ENCODE measurements at places on chromosomes 7 and 10.

- DNase-seq: no peak
Measured at GRCh38 chr7:86328801-86329433, 314.8 kb upstream of the GRM3 start.

GRCh38 chr7:115678086-115678982, 352.2 kb downstream of the TFEC start:
- DNase-seq: no peak

DNA sequence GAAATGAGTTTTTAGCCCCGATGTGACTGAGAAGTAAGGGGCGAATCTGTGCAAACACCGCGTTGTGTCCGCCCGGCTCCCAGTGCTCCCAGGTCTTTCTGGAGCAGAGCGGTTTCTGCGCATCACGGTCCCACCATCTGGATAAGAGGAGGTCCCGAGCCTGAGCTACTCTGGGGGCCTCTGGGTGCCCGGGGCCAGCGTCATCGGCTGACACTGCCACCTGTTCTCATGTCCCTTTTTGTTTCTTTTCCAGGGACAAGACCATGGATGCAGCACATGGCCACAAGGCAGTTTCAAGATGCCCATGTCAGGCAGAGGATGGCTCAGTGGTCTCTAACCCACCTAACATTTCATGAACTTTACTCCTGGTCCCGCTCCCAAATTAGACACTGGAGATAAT, 24.9 kb downstream of the KLF6 start:
- DNase-seq: no peak

- no peak for DNase-seq
Measured at GRCh38 chr10:101580486-101581399, 7.3 kb downstream of the POLL start.

- DNase-seq: no peak
Measured at GRCh38 chr10:21176934-21177480, 279.9 kb upstream of the NEBL start.

- DNase-seq: no peak
Measured at GRCh38 chr7:71972534-71972933, 439.6 kb downstream of the CALN1 start.

DNA sequence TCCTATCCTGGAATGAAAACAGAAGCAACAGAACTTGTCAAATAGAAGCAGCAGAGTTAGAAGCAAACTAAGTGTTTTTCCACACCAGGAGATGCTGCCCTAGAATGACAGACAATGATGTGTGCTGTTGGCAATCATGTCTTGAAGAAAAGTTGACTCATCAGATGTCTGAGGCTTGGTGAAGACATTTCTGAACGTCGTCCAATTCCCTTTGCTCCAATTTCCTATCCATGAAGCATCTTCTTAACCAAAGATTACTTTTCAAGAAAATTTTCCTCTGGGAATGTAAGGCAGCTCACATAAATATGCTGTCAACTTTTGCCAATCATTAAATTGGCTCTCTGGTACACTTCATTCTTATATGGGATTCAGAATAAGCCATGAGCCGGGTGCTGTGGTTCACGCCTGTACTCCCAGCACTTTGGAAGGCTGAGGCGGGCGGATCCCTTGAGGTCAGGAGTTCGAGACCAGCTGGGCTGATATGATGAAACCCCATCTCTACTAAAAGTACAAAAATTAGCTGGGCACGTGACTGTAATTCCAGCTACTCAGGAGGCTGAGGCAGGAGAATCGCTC, 34.6 kb downstream of the MALSU1 start:
- DNase-seq: no peak

GRCh38 chr10:74991435-74991834, 120.0 kb upstream of the SAMD8 start:
- peak; percentile 25 for DNase-seq

GRCh38 chr10:102546606-102547320, 43.0 kb downstream of the SUFU start:
- DNase-seq: peak; percentile 51

DNA sequence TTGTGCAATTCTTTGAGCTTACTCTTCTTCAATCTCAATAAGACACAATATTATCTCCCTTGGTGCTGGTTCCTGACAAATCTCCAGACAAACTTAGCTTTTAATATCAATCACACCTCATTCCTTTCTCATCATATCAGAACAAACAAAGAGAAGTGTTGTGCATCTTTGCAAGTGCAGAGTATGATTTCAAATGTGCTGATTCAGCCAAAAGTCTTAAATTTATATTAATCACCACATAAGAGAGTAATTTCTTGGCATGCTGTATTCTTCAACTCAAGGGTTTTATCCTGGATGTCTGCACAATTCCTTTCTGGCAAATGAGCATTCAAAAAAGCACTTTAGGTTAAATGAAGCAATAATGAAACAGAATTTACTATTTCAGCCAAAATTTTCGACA, 877.8 kb downstream of the ANKRD7 start:
- no peak for DNase-seq

DNA sequence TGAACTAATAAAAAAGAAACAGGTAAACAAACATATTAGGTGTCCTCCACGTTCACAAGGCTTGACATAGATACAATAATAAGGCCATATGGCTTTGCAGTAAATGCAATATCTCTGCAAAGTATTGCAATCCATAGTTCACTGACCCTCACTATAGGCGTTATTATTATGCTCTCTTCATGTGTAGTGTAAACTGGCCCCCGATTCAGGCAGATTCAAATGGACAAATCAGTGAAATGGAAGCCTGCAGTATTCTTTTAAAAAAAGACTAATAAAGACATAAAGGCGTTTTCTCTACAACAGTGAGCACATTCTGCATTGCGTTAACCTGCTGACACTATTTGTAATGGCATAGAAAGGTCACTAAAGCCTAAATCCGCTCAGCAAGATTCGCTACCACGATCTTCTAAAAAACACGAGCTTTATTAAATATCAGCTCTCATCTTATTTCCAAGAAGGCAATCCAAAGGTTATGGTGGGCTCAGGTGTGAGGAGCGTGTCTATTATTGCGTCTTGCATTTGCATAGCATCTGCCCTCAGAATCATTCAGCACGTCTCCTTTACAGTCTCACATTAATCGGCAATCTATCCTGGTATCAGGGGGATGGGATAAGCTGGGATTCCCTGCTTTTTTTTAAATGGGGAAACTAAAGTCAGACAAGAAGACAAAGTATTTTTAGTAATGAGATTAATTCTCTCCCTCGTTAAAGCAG, 36.2 kb downstream of the FRMD4A start:
- no peak for DNase-seq

- no peak for DNase-seq
Measured at GRCh38 chr7:132275416-132276233, 300.6 kb downstream of the PLXNA4 start.

GRCh38 chr7:55498142-55498541, 74.2 kb downstream of the VOPP1 start:
- DNase-seq: no peak

Measured in inflammatory macrophage treated with lipopolysaccharide for 4 hours (primary cell).